ENCODE measurements at places on chromosomes 5 and 9.
A peak's percentile ranks its signal among the peaks of the same experiment; 100 is the strongest.

DNA sequence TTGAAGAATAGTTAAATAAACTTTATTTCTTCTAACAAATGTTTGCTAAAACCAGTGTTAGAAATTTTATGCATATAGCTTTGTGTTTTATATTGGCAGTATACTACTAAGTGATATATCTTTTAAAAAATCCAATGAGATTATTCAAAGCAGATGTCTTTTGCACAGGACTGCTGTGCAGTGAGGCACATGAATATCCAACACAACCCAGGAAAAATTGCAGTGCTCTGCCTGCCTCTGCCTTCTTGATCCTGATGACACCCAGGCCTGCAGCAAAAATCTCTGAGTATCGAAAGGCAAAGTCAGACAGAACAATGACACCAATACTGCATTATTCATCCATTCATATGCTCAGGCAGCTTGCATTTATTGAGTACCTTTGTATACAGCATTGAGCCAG, 1076.5 kb upstream of the ARRDC3 start:
- no peak for DNase-seq

DNA sequence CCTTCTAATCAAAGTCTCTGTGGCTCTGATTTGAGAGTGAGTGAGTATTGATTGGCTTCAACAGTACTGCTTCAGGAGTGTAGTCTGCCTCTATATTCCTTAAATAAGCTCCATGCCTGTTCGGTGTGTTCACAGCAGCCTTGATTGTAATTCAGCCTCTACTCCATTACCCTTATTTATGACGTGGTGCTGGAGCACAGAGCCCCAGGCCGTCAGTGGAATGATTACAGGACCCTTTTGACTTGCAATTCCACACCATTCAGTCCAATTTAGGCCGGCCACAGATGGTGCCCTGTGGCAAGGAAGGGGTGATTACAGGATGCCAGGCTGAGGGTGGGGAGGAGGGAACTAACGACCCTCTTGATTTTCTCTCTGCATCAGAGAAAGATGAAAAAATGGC, 110.3 kb downstream of the ASTN2 start:
- DNase-seq = no peak

DNA sequence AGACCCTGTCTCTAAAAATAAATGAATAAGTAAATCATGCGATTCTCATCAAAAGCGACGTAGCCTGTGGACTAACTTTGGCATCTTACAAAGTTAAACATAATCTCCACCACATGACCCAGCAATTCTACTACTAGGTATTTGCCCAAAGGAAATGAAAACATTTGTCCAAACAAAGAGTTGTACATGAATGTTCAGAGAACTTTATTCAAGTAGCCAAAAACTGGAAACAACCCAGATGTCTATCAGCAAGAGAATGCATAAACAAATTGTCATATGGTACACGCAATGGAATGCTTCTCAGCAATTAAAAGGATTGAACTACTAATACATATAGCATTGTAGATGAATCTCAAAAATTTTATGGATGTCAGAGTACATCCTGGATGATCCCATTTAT, 82.6 kb downstream of the ADRB2 start:
- DNase-seq = no peak

- no peak for DNase-seq
Measured at GRCh38 chr5:73030995-73031394, 75.2 kb downstream of the FCHO2 start.

DNA sequence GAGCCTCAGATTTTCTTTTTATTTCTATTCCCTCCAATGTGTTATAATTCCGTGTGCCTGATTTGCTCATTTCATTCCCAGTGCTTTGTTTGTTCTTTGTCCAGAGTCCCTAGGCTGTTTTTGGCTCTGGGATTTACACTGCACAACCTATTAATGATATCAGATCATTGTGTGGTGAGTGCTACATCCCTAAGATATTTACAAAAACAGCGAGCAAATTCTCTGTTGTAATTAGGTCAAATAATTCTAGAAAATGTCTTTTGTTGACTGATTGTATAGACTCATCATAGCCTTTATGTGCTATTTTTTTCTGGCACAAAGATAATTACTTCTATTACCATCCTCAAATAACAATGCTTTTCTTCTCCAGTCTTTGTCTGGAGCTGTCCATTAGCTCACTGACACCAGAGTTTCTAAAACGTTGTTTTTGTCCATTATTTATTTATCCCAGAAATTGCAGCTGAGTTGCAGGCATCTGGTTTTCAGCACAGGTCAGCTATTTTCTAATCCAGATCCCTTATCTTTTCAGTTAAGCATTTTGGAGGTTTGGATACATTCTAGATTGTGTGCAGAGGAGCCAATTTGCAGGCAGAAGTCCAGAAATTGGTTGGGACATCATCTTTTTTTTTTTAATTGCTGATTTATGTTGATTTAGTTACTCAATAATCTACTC, 379.9 kb upstream of the DMAC1 start:
- DNase-seq = peak; percentile 31

GRCh38 chr5:54551292-54551691, 33.7 kb downstream of the SNX18 start:
- DNase-seq = no peak

DNA sequence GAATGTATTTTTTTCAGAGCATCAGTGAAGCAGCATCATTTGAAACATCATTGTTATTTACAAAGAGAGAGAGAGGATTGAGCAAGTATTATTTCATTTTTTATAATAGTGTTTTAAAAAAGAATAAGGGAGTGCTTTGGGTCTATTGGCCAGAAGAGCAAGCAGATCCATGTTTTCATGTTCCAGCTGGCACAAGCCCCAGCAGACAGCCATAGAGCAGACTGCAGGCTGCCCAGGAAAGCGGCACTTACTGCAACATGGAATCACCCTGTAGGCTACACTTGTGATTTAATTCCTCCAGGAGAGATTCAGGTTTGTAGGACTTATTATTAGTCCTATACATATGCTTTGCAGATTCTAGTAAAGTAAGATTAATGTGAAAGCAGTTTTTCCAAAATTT, 407.0 kb upstream of the GRAMD2B start:
- peak; percentile 33 for DNase-seq

- no peak for DNase-seq
Measured at GRCh38 chr5:52300703-52301372, 486.9 kb upstream of the ITGA1 start.

DNA sequence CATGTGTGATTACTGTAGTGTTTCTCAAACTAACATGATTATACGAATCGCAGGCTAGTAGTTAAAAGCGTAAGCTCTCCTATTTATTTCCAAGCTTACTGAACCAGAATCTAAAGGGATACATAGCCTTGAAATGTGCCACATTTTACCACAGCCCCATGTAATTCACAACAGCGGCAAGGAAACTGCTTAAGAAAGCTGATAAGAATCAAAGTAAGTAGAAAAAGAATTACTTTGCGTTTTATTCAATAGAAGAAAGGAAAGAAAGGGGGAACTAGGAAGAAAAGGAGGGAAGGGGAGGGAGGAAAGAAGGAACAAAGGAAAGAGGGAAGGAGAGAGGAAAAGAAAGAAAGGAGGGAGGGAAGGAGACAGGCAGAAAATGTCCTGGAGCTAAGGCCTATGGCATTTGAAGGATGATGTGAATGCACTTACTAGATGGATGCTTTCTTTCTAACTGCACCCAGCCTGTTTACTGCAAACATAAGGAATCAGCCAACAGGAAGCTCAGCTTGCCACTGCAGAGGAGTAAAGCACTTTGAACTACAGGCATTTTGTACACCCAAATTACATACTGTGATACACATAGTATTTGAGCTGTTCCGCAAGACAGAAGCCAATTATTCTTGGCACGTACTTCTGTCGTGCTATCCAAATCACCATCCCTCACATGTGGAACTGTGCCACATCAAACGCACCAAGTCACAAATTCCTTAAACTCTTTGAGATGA, 521.7 kb downstream of the RAB3C start:
- no peak for DNase-seq

DNA sequence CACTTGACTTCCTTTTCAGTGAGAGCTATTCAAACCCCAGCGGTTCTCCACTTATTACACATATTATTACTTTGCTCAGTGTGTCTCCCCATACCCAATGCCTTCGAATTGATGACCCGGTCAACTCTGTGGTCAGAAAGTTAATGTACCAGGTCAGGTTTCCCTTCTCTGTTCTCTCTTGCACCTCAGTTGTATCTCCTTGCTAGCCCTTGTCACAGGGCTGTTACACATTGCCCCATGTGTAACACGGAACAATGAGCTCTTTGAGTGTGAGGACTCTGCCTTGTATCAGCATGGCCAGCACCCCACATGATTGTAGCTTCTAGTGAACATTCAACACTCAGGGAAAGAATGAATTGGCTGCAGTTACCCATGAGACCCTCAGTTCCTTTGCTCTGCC, 73.6 kb downstream of the DOCK2 start:
- DNase-seq = no peak

DNA sequence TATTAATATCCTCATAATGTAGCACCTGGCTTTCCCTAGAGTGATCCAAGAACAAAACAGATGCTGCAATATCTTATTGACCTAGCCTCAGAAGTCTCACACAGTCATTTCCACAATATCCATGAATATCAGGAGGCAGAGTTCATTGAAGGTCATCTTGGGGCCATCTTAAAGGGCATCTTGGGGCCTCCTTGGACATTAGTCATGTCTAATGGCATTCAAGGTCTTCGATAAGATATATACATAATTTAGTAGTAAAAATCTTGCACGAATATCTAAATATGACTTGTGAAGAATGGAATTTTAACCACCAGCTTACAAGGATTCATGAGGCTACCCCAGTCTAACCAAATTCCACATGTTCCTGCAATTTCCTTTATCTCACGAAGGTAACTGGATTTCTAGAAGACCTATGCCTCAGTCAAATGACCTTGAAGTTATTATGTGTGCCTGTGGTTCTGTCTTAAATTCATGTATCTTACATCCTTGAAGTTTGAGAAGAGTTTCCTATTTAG, 163.6 kb upstream of the SPEF2 start:
- no peak for DNase-seq

GRCh38 chr9:118575341-118576070, 793.7 kb downstream of the BRINP1 start:
- DNase-seq = no peak

- peak; percentile 19 for DNase-seq
Measured at GRCh38 chr5:77644371-77645157, 6.1 kb upstream of the OTP start.

DNA sequence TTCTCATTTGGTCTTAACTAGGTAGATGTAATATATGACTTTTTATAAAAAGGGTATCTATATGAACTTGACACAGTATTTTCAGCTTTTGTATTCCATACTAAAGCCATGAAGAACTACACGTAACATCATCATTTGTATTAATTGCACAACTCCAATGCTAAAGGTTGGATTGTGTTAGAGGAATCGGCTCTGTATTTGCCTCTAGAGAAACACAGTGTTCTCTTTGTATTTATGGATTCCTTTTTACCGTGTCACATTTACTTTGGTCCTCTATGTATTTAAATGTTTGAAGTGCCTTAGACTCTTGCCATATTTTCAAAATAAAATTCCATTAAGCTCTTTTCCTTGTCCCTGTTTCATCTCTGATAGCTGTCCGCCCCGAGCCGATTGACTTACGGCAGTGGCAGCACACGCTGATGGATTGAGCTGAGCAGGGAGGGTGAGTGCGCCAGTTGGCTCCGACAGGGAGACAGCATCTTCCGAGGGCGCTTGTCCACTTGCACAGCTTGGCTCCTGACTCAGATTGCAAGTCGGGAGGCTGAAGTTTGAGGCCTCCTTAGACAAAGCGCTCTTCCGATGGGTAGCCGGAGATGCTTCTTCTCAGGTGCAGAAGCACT, 95.6 kb upstream of the DMRT1 start:
- no peak for DNase-seq

DNA sequence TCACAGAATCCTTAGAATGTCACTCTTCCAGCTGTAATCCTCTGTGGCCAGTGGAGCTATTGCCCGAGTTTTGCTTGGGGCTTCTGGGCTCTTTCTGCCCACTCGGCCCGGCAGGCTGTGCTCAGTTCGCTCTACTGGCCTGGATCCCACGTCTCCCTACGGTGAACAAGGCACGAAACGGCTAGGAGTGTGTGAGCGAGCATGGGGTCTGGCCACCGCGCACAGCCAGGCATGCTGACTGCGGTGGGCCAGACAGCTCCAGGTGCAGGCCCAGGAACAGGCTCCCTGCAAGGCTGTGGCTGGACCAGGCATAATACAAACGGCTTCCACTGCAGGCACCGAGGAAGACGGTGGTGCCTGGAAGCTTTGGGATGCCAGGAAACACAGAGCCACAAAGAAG, 2035.5 kb upstream of the ACO1 start:
- DNase-seq = no peak
